ENCODE measurements at places on chromosomes 6 and 20. TPM values are rescaled to one million over a fixed set of nuclear protein-coding genes. Genes with fewer than 3 reads are reported as not detected.

CAP2 gene
- total RNA-seq = 3.2 TPM

IL17A gene
- not detected for total RNA-seq

TOX2 gene
- 2.0 TPM for total RNA-seq

KIZ gene
- total RNA-seq = 23.3 TPM

LINC00237 gene
- not detected for total RNA-seq

MC3R gene
- not detected for total RNA-seq

F13A1 gene
- not detected for total RNA-seq

EPB41L2 gene
- total RNA-seq = 105 TPM

DAAM2 gene
- 19.3 TPM for total RNA-seq

PAX1 gene
- total RNA-seq = not detected

SUMO4 gene
- total RNA-seq = 0.70 TPM

ZSWIM1 gene
- total RNA-seq = 3.5 TPM

LY86 gene
- total RNA-seq = not detected

FAM83C gene
- not detected for total RNA-seq

TNFAIP3 gene
- 2.1 TPM for total RNA-seq

MAVS gene
- total RNA-seq = 8.4 TPM

TRIM40 gene
- total RNA-seq = under 0.01 TPM

EYA2 gene
- total RNA-seq = 0.70 TPM
